CD4-positive, alpha-beta T cell treated with Interleukin-6 for 4 hours (primary cell): ENCODE measurements at places on chromosomes 16 and 17.

DNA sequence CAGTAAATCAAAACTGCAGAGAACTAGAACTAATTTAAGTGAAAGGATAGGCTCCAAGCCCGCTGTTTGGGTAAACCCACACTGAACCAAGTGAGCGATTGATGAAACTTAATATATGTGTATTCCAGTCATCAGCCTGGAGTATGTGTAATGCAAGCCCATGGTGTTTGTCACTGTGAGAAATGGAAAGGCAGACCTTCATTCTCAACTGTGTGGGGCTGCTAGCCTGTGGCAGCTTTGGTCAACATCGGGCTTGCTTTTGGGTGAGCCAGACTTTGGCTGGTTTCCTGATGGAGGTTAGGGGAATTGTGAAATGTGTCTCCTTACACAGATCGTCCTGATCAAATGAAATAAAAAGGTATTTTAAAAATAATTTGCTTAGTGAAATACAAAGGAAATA lies 279.9 kb downstream of the IRX3 start:
- DNase-seq = no peak

DNA sequence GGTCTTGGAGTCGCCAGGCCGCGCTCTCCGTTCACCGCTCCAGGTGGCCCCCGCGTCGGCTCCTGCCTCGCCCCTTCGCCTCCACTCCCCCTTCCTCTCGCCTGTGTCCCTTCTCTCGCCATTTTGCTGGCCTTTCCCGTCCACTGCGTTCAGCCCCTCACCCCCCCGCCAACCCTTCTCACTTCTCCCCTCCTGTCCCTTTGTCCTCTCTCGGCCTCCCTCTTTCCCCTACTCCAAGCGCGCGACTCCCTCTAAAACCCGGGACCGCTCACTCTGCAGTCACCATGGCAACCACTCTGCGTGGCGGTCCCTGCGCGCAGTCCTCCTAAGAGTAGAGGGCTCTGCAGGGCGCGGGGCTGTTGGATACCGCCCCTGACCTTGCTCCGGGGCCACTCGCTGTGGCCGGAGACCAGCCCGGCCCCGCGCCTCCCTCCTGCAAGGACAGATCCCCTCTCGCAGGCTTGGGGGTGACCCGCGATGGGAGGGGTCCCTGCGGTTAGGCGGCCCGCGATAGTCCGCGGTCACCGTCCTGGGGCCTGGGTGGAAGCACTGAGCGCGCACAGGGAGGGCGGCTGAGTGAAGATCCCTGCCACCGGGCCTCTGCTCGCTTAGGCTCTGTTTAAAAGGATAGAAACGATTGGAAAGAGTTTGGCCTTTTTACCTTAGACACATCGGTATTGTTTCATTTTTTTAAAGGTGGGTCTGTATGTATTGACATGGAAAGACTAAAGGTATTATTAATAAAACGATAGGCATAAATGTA lies 454 bp downstream of the CCDC40 start:
- DNase-seq = peak; percentile 28

GRCh38 chr17:17305281-17305801 lies 2.2 kb downstream of the NT5M start:
- peak; percentile 66 for DNase-seq

DNA sequence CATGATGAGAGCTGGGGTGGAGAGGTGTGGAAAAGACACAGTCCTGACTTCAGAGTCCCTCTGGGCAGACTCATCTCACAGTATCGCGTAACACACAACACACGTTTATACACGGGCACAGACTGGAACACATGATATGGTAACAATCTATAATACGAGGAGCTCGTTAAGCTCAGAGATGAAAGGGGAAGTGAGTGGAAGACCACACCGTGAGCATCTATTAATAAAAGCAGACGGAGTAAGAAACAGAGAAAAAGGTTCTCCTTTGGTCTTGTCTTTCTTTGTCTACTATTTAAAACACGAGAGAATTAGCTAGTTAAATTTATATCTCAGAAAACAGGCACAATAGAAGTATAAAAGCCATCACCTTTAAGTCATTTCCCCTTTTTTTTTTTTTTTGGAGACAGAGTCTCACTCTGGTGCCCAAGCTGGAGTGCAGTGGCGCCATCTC lies 13.5 kb downstream of the ANKRD11 start:
- DNase-seq = no peak

- DNase-seq = no peak
Measured at GRCh38 chr16:72590151-72590937, 418.4 kb upstream of the PMFBP1 start.

DNA sequence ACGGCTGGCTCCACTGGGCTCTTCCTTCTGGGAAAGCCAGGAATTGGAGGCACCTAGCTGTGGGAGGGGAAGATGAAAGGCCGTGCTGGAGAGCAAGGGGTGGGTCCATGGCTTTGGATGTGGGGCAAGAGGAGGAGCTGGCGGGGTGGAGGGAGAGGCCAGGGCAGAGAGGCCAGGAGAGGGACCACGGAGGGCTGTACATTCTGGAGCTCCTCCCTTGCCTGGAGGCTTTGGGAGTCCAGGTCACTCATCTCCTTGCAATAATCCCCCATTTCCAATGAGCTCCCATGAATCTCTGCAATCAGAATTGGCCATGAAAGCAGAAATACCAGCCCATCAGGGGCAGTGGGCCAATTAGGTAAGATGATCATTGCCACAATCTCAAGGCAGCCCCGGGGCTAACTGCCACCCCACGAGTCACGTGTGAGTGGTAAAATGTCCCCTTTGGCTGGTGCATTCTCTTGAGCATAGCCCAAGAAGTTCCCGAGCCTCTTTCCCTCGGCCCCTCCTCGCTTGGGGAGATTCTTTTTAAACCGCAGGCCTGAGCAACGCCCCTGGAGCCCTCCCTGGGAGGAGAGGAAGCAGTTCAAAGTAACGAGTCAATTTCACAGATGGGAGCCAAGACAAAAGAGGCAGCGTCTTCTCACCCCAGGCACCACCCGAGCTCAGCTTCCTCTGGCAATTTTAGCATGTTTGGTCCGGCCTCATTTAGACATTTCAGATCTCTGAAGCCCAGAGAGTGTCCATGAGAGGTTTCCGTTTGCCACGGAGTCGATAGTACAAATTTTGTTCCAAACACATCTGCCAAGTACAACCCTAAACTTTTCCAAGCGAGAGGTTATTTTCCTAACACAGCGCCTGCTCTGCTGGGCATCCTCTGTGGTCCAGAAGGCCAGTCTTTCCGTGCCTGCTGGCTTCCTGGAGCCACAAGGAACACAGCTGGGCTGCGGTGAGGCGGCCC lies 13.4 kb downstream of the RTN4RL1 start:
- no peak for DNase-seq

- DNase-seq = no peak
Measured at GRCh38 chr17:63221939-63222338, 224.2 kb downstream of the CYB561 start.

GRCh38 chr16:8720080-8720966 lies 45.9 kb downstream of the ABAT start:
- DNase-seq = no peak

DNA sequence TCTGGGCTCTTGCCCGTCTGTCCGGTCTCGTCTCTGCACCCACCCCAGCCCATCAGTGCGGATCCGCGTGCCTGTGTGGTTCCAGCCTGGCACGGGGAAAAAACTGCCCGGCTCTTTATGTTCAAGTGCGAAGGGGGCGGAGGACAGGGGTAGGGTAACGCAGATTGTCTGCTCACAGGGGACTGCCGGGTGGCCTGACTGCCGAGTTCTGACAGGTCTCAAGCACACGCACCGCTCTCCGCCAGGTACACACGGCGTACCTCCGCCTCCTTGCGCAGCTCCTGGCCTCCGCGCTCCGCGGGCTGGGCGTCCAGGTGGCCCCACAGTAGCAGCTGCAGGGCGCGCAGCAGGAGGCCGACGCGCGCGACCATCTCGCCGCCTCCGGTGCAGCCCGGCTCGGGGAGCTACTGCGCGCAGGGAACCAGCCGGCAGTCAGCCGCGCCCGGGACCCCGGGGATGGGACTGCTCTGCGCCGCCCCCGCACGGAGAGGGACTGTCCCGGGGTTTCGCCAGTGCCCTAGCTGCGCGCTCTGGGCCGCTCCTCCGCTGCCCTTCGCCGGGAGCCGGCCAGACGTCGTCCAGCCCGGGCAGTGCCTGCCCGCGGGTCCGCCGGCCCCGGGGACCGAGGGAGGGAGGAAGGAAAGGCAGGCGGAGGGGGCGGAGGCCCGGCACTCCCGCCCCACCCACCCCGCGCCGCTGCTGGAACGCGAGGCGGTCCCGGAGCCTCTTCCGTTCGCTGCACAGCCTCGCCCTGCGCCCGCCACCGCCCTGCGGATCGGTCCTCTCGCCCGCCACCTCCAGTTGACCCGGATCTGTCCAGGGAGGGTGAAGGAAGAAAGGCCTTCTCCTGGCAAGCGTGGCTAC lies at the start of gene MMP28:
Gene MMP28, minus strand, starts transcription at position 635 of the 864 bp plus-strand sequence. Its CDS starts 264 bp downstream, at position 371.
- peak; percentile 65 for DNase-seq

GRCh38 chr16:79845734-79846135 lies 245.2 kb upstream of the MAF start:
- no peak for DNase-seq

GRCh38 chr16:31474173-31474714 lies 2.3 kb downstream of the TGFB1I1 start:
- DNase-seq = no peak

DNA sequence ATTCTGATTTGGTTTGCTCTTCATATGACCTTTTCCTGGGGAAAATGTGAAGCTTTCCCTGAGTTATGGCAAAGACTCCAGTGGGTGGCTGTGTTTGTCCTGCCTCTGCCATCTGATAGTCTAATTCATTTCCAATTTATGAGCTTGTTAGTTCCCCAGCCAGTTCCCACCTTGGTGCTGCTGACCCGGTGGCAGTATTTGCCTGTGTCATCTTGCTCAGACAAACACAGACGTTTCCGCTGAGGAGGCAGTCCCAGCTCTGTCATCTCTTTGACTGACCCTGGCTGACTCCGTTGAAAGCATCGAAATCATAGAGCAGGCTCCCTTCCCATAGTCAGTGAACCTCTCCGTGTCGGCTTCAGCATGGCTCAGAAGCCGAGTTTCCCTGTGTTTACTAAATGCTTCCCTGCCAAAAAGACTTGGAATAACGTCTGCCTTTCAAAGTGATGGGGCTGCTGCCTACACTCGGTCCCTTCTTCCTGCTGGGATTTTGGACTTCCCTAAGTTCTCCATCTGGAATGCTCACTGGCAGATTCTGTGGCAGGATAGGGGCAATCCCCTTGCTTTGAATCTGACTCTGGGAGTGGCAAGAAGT lies 538.3 kb downstream of the NPIPA7 start:
- no peak for DNase-seq

DNA sequence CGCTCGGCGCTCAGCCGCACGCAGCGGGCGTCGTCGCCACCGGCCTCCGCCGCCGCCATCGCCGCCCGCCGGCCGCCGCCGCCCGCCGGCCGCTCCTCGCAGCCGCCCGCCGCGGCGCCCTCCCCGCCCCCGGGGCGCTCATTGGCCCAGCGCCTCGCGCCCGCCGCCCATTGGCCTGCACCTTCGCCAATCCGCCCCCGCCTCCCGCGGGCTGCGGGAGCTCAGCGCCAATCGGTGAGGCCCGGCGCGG lies at the start of gene PGP:
Gene PGP, minus strand, starts transcription at position 122 of the 250 bp plus-strand sequence. Its CDS starts 63 bp downstream, at position 59.
- no peak for DNase-seq

DNA sequence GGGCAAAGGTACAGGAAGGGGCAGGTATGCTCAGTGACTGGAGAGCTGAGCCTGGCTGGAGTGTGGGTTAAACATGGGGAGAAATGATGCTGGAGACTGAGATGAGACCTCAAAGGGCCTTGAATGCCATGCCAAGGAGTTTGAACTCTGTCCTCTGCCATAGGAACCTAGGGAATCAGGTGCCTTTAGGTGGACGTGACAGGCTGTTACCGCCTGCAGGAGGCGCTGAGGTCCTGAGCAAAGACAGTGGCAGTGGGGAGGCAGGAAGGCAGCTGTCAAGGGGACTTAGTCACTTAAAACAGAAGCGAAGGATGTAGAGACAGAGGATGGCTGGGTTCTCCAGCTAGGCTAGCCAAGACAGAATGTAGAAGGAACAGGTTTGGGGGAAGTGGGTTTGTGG lies 9.1 kb downstream of the PSMB3 start:
- peak; percentile 35 for DNase-seq

DNA sequence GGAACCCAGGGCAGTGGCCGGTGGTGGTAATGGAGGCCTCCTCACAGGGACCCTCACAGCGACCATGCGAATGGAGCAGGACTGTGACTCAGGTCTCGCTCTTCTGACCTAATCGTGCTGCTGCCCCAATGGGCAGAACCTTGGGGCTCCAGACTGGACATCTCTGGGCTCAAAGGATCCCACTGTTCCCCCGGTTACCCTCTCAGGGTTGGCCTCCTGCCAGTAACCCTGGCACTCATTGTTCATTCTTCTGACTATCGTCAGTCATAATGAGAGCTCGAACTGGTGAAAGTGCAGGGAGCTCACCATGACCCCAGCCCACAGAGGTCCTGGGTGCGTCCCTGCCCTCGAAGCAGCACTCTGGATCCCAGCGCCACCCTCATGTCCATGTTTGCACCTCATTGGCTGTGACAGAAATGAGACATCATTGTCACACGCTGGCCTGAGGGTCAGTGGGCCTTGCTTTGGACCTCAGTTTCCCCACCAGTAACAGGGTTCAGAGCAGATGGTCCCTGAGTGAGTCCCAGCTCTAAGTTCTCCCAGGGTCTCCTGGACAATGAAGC lies 4.0 kb upstream of the NPRL3 start:
- no peak for DNase-seq

DNA sequence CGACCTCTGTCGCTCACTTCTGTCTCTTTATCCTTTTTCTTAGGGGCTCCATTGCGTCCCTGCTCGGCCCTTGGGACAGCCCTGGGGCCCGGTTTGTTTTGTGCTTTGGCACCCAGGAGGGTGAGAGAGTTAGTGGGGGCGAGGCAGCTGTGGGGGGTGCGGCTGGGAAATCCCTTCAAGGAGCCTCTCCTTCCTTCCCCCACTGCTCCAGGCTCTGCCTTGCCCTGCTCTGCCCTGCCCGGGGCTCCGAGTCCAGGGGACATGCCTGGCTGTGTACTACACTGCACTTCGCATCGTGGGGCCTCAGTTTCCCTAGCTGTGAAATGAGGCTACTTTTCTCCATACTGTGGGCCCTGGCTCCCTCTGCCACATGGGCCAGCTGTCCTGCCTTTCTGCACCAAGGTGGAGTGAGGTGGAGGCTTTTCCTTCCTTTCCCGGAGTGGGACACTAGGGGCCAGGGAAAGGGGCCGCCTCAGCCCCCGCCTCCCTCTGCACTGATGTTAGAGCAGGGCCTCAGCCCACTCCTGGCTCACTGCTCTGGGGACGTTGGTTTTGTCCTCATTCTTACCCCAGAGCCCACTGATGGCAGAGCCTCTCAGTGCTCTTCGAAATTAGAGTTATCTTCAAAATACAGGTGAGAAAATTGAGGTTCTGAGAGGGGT lies 980 bp downstream of the LLGL1 start:
- DNase-seq = no peak

DNA sequence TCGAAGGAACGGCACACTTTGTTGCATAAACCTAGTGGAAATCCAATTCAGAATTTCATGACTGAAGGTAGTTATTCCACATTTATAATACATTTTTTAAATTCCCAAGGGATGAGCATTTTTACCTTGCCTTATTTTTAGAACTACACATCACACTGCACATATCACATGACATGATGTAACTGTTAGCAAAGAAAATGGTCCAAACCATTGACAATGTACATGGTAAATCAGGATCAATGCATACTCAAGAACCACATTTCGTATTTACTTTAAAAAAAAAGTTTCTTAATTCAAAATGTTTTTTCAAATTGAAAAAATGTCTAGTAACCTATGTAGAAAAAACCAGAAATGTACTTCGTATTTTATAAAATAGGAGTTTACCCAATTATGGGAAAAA lies 2.5 kb downstream of the KANSL1 start:
- DNase-seq = no peak
